Caco-2 (cell line): ENCODE measurements at places on chromosomes 3 and 15.

GRCh38 chr3:53766706-53767105, 79.5 kb downstream of the CHDH start:
- no peak for DNase-seq

GRCh38 chr3:36434687-36435426, 54.6 kb downstream of the STAC start:
- DNase-seq: no peak

DNA sequence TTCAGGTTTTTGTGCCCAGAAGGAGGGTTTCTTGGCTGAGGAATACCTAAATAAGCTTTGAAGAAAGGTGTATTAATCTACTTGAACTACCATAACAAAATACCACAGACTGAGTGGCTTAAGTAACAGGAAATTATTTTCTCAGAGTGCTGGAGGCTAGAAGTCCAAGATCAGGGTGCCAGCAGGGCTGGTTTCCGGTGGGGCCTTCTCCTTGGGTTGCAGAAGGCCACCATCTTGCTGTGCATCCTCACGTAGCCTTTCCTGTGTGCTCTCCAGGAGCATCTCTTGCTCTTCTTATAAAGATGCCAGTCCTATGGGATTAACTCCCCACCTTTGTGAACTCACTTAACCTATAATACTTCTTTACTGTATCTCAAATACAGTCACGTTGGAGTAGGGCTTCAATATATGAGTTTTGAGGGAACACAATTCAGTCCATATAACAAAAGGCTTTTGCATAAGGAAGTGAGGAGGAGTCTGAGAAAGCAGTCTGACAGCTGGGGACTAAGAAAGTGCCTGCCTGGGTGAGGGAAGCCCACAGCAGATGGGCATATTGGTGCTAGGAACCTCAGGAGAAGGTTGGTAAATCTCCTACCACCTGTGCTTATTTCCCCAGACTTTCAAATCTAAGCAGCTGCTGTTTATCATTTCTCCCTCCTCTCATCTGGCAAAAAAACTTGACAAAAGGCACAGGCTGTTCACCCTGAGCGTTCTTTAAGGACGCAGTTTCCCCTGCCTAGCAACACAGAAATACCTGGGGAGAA, 89.6 kb upstream of the CBLB start:
- DNase-seq: no peak

- no peak for DNase-seq
Observed at GRCh38 chr3:71903112-71903495, 118.2 kb upstream of the PROK2 start.

- DNase-seq: no peak
Observed at GRCh38 chr3:115341208-115341607, 194.1 kb upstream of the ZBTB20 start.

- peak; percentile 27 for DNase-seq
Observed at GRCh38 chr3:57803647-57804081, 47.6 kb downstream of the SLMAP start.

- no peak for DNase-seq
Observed at GRCh38 chr3:50524746-50525145, 21.3 kb upstream of the CACNA2D2 start.

- no peak for DNase-seq
Observed at GRCh38 chr3:131323014-131323413, 58.6 kb upstream of the NUDT16 start.

- DNase-seq: no peak
Observed at GRCh38 chr3:106030627-106030963, 161.8 kb upstream of the CBLB start.

DNA sequence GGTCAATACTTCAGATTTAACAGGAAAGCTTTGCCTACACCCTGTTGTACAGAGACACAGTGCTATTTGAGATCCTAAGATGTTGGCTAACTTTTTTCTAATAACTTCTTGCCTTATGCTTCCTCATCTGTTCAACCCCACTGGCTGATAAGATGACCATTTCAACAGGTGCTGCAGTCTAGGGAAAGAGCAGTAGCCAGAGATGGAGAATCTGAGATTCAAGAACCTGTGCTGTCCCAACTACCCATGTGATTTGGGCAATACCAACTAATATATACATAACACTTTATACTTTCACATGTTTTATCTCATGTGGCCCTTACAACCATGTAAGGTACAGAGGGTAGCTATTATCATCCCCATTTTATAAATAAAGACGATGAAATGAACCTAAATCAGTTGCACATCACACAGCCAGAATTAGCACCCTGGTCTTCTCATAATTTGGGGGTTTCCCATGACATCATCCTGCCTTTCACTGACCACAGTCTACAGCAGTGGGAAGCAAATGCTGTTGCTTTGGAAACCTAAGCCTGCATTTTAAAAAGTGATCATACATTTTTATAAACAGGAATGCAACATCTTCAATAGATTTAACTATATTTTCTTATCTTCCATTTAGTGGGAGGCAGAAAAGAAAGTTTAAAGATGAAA, 9.7 kb downstream of the TTC23 start:
- no peak for DNase-seq

- no peak for DNase-seq
Observed at GRCh38 chr3:83524901-83525300, 1433.9 kb upstream of the CADM2 start.

GRCh38 chr3:54347060-54347459, 224.7 kb downstream of the CACNA2D3 start:
- DNase-seq: no peak

GRCh38 chr3:85781806-85782205, 823.0 kb downstream of the CADM2 start:
- DNase-seq: no peak

GRCh38 chr3:52771702-52772101, 962 bp upstream of the NEK4 start:
- DNase-seq: no peak

- peak; percentile 13 for DNase-seq
Observed at GRCh38 chr3:35486295-35486694, 153.0 kb upstream of the ARPP21 start.

- DNase-seq: peak; percentile 51
Observed at GRCh38 chr15:85168642-85169173, 187.1 kb downstream of the PDE8A start.

GRCh38 chr3:106342386-106342785, 473.6 kb upstream of the CBLB start:
- DNase-seq: no peak

DNA sequence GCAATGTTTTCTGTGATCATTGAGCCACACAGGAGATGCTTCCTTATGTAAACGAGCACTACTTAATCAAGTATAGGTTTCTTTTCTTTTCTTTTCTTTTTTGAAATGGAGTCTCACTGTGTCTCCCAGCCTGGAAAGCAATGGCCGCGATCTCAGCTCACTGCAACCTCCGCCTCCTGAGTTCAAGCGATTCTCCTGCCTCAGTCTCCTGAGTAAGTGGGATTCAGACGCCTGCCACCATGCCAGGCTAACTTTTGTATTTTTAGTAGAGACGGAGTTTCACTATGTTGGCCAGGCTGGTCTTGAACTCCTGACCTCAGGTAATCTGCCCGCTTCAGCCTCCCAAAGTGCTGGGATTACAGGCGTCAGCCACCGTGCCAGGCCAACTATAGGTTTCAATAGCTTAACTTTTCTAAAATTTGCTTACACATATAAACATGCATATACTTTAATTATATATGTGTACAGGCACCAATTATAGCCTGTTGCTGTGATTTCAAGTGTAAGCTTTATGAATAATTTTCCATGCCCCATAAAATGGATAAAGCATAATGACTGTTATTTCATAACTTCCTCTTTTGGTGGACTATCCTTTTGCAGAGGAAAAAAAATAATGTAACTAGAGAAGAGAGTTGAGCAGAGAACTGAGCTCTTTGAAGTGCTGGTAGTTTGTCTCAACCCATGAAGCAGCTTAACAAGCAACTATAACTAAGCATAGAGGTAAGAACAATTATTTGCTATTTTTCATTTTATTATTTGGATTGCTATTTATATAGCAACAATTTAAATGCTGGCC, 24.8 kb upstream of the MBNL1 start:
- DNase-seq: no peak

GRCh38 chr15:74869726-74870407, 3.3 kb downstream of the SCAMP2 start:
- no peak for DNase-seq

DNA sequence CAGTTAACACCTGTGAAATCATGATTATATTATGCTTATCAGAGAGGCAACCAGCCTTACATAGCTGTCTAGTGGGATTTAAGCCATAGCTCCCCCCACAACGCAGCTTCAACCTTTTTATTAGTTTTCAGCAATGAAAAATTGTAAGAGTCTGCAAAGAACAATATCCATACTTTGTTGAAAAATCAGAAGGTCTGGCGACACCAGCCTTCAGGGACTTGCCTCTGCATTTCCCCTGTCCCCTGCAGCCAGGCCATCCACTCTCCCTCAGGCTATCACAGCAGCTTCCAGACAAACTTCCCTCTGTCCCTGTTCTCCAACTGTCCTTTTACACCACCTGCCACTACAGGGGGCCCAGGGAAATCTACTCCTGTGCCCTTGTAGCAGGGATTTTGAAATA, 59.9 kb downstream of the SSUH2 start:
- no peak for DNase-seq

DNA sequence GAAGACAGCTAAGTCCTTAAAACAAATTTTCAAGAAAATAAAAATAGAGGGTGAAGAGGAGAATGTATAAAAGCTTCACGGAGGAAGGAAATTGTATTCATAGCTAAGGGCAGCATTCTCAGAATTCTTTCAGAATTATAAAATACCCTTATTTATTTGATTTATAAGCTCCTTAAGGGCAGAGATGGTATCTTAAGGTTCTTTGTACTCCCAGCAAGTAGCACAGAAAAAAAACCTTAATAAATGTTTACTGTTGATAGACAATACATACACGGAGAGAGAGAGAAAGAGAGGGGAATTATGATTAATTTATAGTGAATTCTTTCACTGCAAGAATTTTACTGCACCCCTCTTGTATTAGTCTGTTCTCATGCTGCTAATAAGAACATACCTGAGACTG, 375.6 kb upstream of the CCDC54 start:
- DNase-seq: no peak

DNA sequence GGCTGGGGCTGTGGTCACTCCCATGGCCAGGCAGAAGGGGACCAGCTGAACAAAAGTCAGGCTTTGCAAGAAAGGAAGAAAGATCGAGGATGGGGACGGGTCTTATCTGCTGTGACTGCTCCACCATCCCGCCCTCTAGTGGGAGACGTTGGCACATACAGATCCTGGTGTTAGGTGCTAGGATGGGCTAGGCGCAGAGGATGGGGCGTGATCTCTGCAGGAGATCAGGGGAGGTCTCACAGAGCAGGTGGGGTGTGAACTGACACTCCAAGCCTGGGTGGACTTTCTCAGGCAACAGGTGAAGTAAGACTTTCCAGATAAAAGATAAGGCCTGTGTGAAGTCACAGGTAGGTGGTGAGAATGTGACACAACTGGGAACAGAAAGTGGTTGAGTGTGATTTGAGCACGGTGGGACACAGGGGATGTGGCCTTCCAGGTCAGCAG, 141.9 kb upstream of the SMAD3 start:
- DNase-seq: peak; percentile 58

DNA sequence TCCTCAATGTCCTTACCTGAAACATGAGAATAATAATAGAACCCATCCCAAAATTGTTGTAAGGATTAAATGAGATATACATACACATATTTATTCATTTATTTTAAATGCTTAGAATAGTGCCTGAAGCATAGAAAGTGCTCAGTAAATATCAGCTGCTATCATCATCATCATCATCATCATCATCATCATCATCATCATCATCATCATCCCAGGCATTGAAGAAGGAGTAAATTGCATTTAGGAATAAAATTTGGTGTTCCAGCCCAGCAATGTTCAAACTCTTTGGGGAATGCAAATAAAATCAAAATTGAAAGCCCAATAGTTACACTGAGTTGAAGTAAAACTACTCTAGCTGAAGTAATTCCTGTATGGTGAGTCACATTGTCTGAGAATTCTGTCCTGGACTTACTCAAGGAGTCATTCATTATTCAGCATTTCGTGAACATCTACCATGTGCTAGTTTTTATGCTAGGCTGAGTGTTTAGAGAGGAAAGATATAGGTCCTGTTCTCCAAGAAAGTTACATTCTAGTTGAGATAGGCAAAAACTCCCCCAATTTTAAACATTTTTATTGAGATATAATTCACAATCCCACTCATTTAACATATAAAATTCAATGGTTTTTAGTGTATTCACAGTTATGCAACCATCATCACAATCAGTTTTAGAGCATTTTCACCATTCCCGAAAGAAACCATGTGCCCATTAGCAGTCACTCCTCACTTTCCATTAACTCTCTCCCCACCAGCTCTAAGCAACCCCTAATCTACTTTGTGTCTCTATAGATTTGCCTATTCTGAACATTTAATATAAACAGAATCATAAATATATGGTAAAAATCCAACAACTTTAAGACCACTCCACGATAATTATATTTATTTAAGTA, 107.2 kb downstream of the FRMD5 start:
- no peak for DNase-seq

- no peak for DNase-seq
Observed at GRCh38 chr3:30011237-30011803, 595.1 kb upstream of the TGFBR2 start.

DNA sequence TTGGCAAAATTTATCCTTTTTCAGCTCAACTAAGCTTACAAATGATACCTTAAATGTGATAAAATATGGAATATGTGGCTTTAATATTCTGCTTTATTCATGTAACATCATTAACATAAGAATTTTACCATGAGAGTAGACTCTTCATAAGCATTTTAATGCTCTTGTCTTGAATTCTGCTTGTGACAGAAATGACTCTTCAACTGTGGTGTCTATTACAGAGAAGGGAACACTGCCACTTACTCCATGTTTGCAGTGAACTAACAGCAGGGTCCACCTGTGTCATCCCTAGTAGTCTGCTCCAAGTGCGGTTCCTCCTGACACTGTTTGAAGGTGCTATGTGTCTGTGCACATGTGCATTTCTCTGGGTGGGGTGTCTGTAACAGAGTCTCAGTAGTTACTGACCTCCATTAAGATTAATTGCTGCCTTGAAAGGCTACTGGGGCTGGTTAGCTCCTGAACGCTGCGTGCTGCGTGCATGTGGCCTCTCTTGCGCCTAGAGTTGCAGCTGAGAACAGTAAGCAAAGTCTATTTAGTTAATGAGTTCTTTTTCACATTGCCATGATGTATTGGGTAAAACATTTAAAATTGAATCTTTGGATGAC, 8.3 kb downstream of the LSM3 start:
- DNase-seq: no peak

DNA sequence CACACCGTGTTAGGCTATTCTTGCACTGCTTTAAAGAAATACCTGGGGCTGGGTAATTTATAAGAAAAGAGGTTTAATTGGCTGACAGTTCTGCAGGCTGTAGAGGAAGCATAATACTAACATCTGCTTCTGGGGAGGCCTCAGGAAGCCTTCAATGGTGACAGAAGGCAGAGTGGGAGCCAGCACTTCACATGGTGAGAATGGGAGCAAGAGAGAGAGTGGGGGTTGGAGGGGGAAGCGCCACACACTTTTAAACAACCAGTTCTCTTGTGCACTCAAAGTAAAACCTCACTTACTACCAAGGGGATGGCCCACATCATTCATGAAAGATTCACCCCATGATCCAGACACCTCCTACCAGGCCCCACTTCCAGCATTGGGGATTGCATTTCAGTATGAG, 181.1 kb downstream of the APBA2 start:
- no peak for DNase-seq
